ENCODE measurements at places on chromosomes 13 and 19.

DNA sequence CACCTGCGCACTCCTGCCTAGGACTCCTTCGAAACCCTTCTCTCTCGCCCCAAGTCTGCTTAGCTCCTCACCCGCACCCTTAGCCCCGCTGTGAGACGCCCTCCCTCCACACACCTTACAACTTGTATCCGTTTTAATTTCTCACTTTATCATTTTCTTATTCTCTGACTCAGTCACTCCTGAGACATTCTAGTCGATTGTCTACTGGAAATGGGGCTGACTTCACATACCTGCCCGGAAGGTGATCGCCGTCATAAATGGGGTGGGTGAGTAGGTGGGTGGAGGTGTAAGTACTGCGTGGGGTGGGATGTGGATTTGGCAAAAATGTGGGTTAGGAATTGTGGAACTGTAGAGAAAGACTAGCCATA is 714 bp downstream of the NDFIP2 start:
- H3K27ac ChIP-seq: no peak overlapping the region
- H3K4me3 ChIP-seq: peak overlapping the region; percentile 70
- H3K27me3 ChIP-seq: no peaks in the 10 kb centered on the region
- H3K4me1 ChIP-seq: no peaks in the 10 kb centered on the region

- DNase-seq: no peak
- H3K27me3 ChIP-seq: no peaks in the 10 kb centered on the region
- no peaks in the 10 kb centered on the region for H3K36me3 ChIP-seq
- H3K27ac ChIP-seq: no peak overlapping the region
These were observed 53.4 kb upstream of the RGCC start for GRCh38 chr13:41403983-41404382.

- no peaks in the 10 kb centered on the region for H3K4me1 ChIP-seq
- no peaks in the 10 kb centered on the region for H3K27me3 ChIP-seq
- peaks cover 8% of the 10 kb centered on the region for H3K36me3 ChIP-seq
- no peak overlapping the region for H3K27ac ChIP-seq
These were observed 138.4 kb downstream of the ATP11A start for GRCh38 chr13:112828082-112828699.

- no peaks in the 10 kb centered on the region for H3K36me3 ChIP-seq
- H3K4me1 ChIP-seq: no peaks in the 10 kb centered on the region
- H3K27ac ChIP-seq: no peak overlapping the region
- no peaks in the 10 kb centered on the region for H3K27me3 ChIP-seq
These were observed 4.2 kb downstream of the PLPPR2 start for GRCh38 chr19:11359421-11359820.

- H3K27me3 ChIP-seq: no peaks in the 10 kb centered on the region
- no peak overlapping the region for H3K27ac ChIP-seq
- no peaks in the 10 kb centered on the region for H3K36me3 ChIP-seq
- DNase-seq: no peak
- no peak overlapping the region for H3K4me3 ChIP-seq
These were observed 174.3 kb downstream of the TSHZ3 start for GRCh38 chr19:31174948-31175347.

- no peak for DNase-seq
- H3K27ac ChIP-seq: no peak overlapping the region
- H3K4me3 ChIP-seq: no peak overlapping the region
- no peaks in the 10 kb centered on the region for H3K36me3 ChIP-seq
- no peaks in the 10 kb centered on the region for H3K27me3 ChIP-seq
These were observed 110.8 kb upstream of the POSTN start for GRCh38 chr13:37709318-37709717.

DNA sequence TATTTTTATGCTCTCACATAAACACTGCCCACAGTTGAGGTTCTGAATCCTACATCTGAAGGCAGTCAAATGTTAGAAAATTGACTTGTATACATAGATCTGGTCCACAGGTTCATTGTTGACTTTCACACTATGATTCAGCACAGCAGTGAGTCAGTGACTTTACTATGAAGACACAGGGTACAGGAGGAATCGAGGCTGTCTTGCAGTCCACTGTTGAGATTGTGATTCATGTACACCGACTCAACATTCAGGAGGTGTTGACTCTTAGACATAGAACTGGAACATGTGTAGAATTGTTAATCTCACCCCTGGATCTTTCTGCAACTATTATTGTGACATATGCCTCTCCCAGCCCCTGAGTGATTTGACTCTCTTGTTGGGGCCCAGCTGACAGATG is 74.3 kb upstream of the ZNF43 start:
- H3K27me3 ChIP-seq: no peaks in the 10 kb centered on the region
- H3K4me1 ChIP-seq: no peaks in the 10 kb centered on the region
- H3K4me3 ChIP-seq: no peak overlapping the region
- no peaks in the 10 kb centered on the region for H3K36me3 ChIP-seq

GRCh38 chr13:103130146-103130545 is 63.9 kb upstream of the SLC10A2 start:
- no peak overlapping the region for H3K27ac ChIP-seq
- H3K4me3 ChIP-seq: no peak overlapping the region

DNA sequence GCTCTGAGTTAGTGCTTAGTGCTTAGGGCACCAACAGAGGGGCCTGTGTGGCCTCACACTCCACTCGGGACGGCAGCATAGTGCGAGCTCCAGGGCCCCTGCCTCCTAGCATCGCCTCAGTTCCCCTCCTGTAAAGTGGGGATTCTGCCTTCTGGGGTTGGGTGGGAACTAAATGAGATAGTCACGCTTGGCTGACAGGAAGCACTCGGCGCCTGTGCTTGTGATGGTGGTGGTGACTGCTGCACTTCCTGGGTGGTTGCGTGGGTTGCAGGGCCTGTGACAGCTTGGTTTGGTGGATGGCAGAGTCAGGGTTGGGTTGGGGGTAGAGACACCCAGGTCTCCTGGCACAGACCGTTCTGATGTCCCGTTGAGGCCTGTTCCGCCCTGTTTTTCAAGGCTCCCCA is 7.7 kb downstream of the PLEKHF1 start:
- H3K4me3 ChIP-seq: no peak overlapping the region
- H3K36me3 ChIP-seq: peaks cover 16% of the 10 kb centered on the region
- DNase-seq: no peak
- H3K4me1 ChIP-seq: no peaks in the 10 kb centered on the region
- no peaks in the 10 kb centered on the region for H3K27me3 ChIP-seq
- no peak overlapping the region for H3K27ac ChIP-seq

GRCh38 chr19:14525729-14526128 is 3.7 kb upstream of the TECR start:
- no peak for DNase-seq
- no peak overlapping the region for H3K4me3 ChIP-seq
- no peaks in the 10 kb centered on the region for H3K4me1 ChIP-seq
- no peak overlapping the region for H3K27ac ChIP-seq

DNA sequence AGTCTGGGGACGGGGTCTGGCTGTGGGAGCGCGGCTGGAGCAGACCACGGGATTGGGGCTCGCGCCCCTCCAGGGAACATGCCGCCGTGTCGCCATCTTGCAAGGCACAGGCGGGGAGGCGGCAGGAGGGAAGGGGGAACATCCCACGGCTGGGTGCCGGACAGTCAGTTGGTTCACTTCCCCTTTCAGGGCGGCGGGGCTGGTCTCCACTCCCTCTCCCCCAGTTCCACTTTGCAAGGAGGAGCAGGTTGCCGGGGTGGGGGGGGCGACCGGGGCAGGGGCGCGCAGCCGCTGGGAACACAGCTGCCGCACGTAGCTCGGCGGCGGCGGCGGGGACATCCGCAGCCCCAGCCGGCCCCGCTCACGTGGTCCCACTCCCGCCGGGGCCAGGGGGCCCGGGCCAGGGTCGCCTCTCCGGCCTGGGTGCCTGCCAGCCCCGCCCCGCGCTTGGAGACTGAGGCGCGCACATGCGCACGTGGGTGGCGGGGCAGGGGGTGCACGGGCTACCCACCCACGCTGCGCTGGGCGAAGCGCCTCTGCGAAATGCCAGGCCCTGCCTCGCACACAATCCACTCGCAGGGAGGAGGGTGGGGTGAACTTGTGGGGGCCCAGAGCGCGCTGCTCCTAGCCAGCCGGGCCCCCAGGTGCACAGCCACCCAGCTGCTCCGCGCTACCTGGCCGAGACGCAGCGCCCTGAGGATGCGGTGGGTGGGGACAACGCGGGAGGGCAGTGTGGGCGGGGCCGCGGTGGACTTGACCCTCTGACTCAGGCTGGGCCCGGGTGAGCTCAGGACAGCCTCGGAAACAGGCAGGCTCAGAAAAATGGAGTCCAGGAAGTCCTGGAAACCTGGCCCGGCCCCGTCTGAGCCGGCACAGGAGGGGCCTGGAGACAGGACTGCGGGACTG is 6.4 kb downstream of the KLF16 start:
- DNase-seq: peak; percentile 92
- H3K36me3 ChIP-seq: no peaks in the 10 kb centered on the region
- no peak overlapping the region for H3K27ac ChIP-seq

GRCh38 chr13:31631746-31632145 is 107.6 kb upstream of the RXFP2 start:
- H3K27ac ChIP-seq: no peak overlapping the region
- no peak for DNase-seq
- no peak overlapping the region for H3K4me3 ChIP-seq
- no peaks in the 10 kb centered on the region for H3K27me3 ChIP-seq
- no peaks in the 10 kb centered on the region for H3K4me1 ChIP-seq

- no peaks in the 10 kb centered on the region for H3K27me3 ChIP-seq
- H3K4me3 ChIP-seq: no peak overlapping the region
- DNase-seq: no peak
- H3K4me1 ChIP-seq: no peaks in the 10 kb centered on the region
- H3K36me3 ChIP-seq: no peaks in the 10 kb centered on the region
These were observed 373.0 kb downstream of the FGF14 start for GRCh38 chr13:102028868-102029267.

DNA sequence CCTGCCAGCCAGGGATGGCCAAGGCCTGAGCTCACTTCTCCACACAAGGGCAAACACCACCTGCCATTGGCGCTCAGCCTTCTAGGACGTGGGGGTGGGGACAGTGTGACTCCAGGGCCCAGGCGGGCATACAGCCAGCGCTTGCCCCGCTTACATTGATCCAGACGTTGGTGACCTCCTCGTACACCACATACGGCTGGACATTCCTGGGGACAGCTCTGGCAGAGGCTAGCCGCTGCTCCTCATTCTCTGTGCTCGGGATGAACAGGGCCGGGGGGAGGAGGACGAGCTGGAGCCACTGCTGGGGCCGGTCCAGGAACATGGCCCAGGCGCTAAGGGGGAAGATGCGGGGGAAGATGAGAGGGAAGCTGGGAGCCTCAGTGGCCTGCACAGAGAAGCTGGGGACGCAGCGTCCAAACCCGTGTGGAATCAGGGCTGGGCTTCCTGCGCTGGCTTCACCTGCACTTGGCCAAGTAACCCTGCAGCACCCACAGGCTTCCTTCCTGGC is 25.1 kb upstream of the MYDGF start:
- no peak overlapping the region for H3K27ac ChIP-seq
- no peaks in the 10 kb centered on the region for H3K4me1 ChIP-seq
- H3K4me3 ChIP-seq: no peak overlapping the region
- no peaks in the 10 kb centered on the region for H3K27me3 ChIP-seq
- no peaks in the 10 kb centered on the region for H3K36me3 ChIP-seq

DNA sequence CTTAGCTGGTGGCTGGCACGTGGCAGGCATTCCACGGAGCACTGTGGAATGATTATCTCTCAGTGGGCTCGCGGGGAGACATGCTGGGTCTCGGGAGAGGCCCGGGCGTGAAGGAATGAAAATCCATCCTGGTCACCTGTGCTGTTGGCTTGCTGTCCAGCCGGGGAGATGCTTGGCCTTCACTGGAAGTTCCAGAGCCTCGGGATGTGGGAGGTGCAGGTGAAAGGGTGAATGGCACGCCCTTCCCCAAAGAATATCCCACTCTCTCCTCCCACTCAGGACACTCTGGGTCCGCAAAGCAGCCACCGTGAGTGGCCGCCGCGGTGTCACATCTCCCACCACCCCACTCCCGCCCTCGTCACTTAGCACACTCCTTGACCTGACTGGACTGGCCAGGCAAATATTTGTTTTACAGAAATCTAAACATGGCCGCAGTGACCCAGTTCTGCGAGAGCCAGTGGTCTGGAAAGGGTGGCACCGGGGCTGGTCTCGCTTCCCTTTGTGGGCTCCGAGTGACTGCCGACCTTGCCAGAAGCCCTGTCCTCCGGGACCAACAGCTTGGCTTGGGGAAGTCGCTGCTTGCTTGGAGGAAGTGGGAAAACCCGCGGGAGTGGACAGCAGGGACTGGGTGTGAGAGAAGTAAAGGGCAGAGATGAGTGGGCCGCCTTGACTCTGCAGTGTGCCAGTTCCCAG is 8.0 kb downstream of the DPP9 start:
- no peak overlapping the region for H3K4me3 ChIP-seq
- peak overlapping the region; percentile 20 for H3K27ac ChIP-seq
- H3K4me1 ChIP-seq: no peaks in the 10 kb centered on the region
- no peaks in the 10 kb centered on the region for H3K27me3 ChIP-seq

DNA sequence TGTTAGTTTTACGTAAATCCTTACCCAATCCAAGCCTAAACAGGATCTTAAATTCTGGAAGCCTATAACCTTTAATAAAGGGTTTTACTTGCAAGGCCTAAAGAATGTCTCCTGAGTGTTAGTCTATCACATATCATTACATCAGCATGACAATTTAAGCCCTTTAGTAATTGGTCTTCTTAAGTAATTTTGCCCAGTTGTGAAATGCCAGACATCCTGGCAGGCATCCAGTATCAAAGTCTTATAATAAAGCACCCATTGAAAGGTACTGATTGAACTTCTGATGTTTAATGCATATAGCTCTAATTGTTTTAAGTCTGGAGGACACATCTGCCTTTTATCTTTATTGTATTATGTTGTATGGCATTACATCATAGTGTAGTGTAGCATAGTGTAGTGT is 1078.9 kb downstream of the SLITRK1 start:
- H3K36me3 ChIP-seq: no peaks in the 10 kb centered on the region
- H3K4me3 ChIP-seq: no peak overlapping the region
- no peaks in the 10 kb centered on the region for H3K27me3 ChIP-seq

GRCh38 chr13:20425819-20426219 is 99.8 kb downstream of the CRYL1 start:
- no peaks in the 10 kb centered on the region for H3K4me1 ChIP-seq
- H3K27ac ChIP-seq: no peak overlapping the region
- H3K27me3 ChIP-seq: no peaks in the 10 kb centered on the region
- no peak for DNase-seq
- no peak overlapping the region for H3K4me3 ChIP-seq
- no peaks in the 10 kb centered on the region for H3K36me3 ChIP-seq

DNA sequence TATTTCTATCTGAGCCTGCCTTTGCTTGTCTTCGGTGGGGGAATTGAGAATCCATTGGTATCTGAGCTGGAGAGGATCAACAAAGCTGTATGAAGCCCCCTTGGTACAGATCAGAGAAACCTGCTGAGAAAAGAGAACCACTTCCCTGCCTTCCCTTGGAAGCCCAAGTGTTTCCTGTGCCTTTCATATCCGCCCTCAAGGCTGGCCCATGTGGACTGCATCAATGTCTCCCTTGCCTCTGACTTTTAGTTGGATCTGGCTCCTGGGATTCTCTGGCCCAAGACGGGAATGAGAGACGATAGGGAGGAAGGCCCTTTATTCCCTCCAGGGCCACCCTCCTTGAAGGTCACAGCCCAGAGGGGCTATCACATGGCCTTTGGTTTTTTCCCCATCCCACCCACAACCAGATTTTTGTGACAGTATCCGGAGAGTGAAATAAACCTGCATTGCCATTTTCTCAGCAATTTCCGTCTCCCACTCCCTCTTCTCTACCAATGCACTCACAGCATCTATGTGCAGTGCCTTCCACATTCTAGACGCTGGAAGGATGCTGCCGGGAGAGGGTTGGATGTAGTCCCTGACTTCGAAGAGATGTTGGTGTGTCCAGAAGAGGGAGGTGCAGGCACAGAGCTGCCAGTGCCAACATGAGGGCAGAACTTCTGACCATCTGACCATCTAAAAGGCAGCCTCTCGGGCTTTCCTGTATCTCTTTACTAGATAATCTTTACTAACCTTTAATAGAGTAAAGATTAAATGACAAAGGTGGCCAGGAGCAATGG is 63.8 kb downstream of the KCTD15 start:
- H3K36me3 ChIP-seq: no peaks in the 10 kb centered on the region
- H3K27ac ChIP-seq: no peak overlapping the region
- no peaks in the 10 kb centered on the region for H3K4me1 ChIP-seq

Data from aorta (tissue), 5 donors.